ENCODE measurements at places on chromosomes 7 and 10. TPM values are rescaled to one million over a fixed set of nuclear protein-coding genes. Genes with fewer than 3 reads are reported as not detected.

Gene ASIC3
- 0.10 TPM for total RNA-seq

Gene PTPN12
- 58.4 TPM for total RNA-seq

Gene SMARCD3
- total RNA-seq = 13.2 TPM

Gene GLI3
- 10.0 TPM for total RNA-seq

Gene MEIG1
- total RNA-seq = not detected

Gene FAM20C
- total RNA-seq = 312 TPM

Gene SYT15B
- not detected for total RNA-seq

Gene NUTM2E
- total RNA-seq = not detected

Gene MBL2
- total RNA-seq = not detected

Gene SLC39A12
- total RNA-seq = not detected

Gene SORCS3
- total RNA-seq = not detected

Gene PCLO
- 1.2 TPM for total RNA-seq

Gene SPDYE11
- total RNA-seq = not detected

Gene HOXA11
- total RNA-seq = 1.4 TPM

Gene PDZD7
- total RNA-seq = 2.0 TPM

Gene SLC13A1
- not detected for total RNA-seq

Gene IL2RA
- total RNA-seq = not detected

Gene BMPER
- total RNA-seq = 7.2 TPM

Gene TLL2
- total RNA-seq = under 0.01 TPM

Gene COBL
- not detected for total RNA-seq

Gene AQP1
- total RNA-seq = 70.4 TPM

Gene TRPV6
- total RNA-seq = not detected

Gene ITIH5
- 7.6 TPM for total RNA-seq

Gene KCP
- under 0.01 TPM for total RNA-seq

Gene ZCCHC24
- total RNA-seq = 21.0 TPM

Gene FAM25A
- not detected for total RNA-seq

Gene FBXO24
- 0.49 TPM for total RNA-seq

Measured in RPMI7951 (cell line).